ENCODE measurements at places on chromosomes 11 and 22. TPM values are rescaled to one million over a fixed set of nuclear protein-coding genes. Genes with fewer than 3 reads are reported as not detected.

DNA sequence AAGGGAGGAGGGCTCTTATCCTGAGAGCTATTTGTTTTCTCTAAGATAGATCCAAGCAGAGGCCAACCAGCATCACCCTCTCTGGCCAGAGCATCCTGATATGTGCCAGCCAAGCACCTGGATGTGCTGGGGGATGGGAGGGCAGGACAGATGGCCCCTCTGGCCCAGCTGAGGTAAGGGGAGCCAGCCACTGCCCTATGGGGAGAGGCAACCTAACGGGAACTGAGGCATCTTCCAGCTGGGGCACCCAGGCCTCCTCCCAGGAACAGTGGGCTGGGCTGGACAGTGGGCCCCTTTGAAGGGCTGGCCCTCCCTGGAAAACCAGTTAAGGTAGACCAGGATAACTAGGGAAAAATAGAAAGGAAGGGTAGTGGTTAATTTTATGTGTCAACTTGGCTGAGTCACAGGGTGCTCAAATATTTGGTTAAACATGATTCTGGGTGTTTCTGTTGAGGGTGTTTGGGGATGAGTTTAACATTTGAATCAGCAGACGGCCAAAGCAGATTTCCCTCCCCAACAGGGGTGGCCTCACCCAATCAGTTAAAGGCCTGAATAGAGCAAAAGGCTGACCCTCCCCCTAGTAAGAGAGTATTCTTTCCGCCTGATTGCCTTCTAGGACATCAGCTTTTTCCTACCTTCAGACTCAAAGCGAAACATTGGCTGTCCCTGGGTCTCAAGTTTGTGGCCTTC is 595.1 kb downstream of the BUD13 start:
- no peak for DNase-seq

DNA sequence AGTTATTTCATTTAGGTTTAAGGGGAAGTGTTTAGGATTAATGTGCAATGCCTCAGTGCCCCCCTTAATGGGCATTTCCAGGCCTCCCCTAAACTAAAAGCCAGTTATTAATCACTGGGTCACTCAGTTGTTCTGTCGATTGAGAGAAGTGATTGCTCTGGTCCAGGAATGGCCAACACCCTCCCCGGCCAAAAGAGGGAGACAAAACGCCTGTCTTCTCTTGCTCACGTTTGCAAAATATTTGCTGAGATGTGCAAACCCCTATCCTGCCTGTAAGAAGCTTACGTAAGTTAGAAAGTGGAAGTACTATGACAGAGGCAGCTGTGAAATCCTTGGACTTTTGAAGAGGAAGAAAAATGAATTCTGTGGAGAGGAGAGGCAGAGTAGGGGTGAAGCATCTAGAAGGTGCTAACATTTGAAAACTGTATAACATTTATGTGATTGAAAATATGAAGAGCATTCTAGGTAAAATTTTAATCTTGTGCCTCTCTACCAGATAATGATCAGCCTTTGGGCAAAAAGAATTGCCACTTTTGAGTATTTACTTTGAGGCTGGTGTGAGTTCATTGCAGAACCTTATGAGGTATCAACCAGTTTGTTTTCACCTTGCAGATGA is 37.7 kb downstream of the NTM start:
- no peak for DNase-seq

TSPAN32 gene
- 92.6 TPM for total RNA-seq

DNA sequence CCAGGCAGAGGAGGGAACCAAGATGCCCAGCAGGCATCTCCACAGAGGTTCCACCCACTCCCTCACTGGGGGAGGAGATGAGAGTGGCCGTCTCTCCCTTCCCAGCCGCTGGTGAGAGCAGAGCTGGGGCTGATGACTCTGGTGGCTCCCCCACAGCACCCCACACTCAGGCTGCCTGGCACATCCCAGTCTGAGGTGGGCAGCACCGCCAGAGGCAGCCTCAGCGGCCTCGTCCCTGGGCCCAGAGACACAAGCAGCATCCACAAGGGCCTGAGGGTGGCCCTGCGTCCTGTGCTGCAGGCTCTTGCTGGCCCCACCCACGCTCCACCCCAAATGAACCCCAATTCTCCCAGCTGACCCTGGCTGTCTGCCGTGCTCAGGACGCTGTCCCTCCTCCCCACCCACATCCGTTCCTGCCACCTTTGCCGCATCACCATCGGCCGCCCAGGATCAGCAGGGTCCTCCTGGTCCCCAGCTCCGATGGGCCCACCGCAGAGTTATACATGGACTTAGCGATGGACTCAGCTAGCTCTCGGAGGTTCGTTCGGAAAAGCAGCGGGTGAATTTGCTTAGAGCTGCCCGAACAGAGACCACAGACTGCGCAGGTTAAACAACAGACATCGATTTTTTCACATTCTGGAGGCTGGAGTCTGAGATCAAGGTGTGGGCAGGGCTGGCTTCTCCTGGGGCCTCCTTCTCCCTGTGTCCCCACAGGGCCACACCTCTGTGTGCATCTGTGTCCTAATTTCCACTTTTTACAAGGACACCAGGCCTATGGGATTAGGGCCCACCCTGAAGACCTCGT is 20.2 kb upstream of the CTSD start:
- no peak for DNase-seq

DNA sequence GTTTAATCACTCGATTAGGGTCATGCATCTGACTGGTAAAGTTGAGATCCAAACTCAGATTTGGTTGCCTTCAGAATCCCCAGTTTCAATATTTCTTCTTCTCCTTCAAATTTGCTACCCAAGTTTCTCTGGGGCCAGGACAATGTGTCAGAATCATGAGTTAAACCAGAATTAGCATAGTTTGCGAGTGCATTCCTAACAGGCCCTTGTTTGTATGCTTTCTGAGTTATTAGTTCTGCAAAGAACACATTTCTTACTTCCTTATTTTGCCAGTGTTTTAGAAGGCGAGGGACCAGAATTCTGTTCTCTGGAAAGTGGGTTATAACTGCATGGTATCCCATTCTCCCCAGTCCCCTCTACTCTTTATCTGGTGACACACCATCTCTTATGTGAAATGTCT is 112.0 kb downstream of the ARL14EP start:
- DNase-seq, result no peak

RTN4RL2 gene
- total RNA-seq, result 0.27 TPM

- no peak for DNase-seq
Observed at GRCh38 chr22:40258017-40258416, 80.3 kb downstream of the TNRC6B start.

DNA sequence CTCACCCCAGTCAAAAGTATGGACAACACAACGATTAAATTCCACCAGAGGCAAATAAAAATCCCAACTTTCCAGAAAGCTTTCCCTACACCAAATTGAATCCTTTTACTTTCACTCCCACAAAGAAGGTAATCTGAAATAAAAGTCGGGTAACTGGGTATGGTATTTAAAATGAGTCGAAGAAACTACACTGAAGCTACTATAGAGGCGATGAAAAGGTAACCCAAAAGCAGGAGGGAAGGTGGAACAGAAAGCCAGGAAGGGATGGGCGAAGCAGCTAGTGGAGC is 1.1 kb downstream of the PICALM start:
- no peak for DNase-seq

DNA sequence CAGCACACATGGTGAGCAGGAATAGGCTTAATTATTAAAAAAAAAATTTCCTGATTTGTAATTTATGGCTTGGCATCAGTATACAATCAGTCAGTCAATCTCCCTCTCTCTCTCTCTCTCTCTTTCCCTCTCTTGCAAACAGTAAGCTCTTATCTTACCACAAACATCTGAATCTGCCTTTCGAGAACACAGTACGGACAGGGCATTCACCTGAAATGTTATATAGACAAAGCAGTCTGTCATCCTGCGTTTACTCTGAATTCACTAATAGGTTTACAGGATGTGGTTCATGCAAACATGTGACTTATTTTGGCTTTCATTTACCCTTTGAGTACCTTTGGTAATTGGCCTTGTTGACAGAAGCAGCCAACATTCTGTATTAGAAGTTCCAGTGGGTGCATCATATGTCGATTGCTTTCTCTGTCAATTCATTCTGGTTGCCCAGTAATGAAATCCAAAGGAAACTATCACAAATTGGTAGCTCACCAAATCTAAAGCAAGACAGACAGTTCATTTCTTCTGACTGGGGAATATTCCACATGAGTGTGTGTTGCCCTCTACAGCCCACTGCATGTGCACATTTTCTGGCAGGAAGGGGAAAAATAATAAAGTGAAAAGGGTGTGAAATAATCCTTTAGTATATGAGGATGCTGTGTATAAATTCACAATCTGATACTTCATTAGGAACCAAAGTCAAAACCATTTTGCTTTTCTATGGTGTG is 1058.2 kb downstream of the LRRC4C start:
- DNase-seq, result no peak

- no peak for DNase-seq
Observed at GRCh38 chr11:61126256-61126655, 24.0 kb downstream of the CD5 start.

CD3E gene
- total RNA-seq, result 0.54 TPM

GRCh38 chr11:123181767-123182500 is 13.1 kb downstream of the CLMP start:
- DNase-seq, result no peak

DNA sequence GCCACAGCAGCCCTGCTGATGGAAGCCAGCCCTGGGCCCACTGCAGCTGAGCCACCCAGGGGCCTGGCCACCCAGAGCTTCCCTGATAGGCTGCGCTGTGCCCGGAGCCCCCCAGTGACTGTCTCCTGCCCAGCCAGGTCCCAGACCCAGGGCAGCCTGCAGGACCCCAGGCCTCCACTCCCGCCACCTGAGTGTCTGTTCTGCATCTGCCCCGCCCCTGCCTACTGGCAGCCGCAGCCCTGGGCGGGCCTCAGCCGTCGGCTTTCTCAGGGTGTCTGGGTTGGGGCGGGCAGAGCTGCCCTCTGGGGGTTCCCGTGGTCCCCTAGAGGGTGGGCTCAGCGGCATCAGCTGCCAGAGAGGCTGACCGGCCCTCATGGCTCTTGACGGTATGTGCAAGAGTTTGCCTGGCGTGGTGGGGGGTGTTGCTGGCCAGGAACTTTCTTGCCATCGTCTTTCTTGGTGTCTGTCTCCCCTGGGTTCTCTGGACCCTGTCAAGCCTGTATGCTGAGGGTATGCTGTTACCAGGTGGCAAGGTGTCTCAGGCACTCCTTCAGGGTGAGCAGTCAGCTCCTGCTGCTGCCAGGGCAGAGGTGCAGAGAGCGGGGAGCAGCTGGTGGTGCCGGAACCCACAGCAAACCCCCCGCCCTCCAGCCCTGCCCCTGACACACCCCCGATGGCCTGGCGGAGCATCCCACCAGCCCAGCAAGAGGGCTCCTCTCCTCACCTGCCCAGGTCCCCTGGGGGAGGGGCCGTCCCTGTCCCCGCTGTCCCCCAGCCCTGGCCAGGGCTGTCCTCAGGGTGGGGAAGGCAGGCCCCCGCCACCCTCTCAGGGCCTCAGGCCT is 12.2 kb upstream of the PIM3 start:
- no peak for DNase-seq

SHANK2 gene
- total RNA-seq, result 0.27 TPM

THY1 gene
- total RNA-seq, result 2.2 TPM

DNA sequence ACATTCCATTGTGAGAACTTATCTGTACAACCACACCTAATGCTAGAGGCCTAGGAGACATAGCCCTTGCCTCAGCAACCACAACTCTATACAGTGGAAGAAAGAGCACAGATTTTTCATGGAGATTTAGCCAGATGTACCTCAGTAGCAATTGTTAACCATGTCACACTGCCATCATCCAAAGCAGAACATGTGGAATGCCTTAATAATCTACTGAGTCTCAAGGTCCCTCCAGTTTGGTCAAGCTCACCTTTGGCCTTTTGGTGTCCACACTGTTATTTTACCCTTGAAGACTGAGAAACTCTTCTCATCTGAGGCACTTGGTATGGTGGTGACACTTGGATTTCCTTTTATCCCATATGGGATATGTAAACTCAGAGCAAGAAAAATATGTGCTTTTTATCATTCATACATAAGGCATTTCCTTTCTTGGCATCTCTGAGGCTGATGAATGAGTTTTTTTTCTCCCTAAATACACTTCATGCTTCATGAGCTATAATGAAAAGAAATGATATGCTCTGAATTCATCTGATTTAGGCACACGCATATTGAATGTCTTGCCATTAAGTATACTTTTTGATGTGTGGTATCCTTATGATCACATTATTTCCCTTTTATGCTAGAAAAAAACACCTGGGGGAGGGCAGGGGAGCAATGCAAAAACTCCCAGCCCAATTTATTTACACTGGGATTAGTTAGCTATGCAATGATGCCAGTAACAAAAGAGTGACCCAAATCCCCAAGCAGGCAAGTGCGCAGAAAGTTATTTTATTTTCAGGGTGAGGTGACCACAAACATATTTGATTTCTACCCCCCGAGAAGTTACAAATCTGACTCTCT is 63.3 kb upstream of the ME3 start:
- DNase-seq, result no peak

DERL3 gene
- 6.7 TPM for total RNA-seq

DNA sequence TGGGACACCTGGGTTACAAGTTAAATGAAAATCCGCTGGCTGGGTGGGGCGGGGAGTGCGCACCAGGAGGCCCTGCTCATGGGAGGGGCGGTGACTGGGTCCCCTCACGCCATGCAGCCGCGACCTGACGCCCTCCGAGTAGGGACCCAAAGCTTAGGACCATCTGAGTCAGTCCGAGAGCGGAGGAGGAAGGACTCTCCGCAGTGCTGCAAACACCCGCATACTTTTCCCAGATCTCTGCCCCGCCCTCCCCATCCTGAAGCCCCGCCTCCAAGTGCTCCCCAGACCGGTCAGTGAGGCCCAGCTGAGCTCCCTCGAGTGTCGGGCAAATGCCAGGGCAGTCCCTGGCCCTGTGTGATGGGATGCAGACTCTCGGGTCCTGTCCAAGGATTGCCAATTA is 6.6 kb upstream of the FLI1 start:
- no peak for DNase-seq

- no peak for DNase-seq
Observed at GRCh38 chr11:13927481-13927880, 35.0 kb upstream of the SPON1 start.

- no peak for DNase-seq
Observed at GRCh38 chr22:27583856-27584255, 217.7 kb downstream of the MN1 start.

USH1C gene
- not detected for total RNA-seq

SLC22A12 gene
- not detected for total RNA-seq

DNA sequence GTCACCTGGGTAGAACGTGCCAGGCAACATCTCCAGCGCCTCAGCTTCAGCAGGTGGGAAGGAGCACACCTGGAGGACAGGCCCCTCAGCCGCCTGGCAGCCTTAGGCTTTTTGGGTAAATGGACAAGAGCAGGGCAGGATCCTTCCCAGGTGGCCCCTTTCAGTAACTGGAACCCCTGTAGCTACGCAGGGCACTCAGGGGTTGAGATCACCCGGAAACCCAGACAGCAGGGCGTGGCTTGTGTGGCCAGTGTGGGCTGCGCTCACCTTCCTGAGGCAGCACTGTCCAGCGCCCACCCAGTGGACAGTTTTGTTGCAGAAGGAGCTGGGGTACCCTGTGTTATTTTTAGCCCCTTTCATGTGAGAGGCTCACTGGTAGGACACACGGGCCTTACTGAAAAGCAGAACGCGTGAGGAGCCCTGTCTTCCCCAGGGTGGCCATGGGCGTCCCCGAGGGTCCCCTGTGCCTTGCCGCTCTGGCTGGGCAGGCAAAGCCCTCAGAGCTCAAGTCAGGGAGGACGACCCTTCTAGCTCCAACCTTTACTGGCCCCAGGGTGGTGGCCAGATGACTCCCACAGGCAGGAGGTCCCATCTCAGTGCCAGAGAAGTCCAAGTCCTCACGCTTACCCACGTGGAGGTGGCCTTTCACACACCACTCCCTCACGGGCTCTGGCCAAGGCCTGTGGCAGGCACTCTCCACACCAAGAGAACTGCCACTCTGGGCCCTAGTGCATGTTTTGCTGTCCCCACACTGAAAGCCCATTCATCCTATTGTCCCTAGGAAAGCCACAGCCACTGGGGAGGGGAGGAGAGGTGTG is 75.8 kb downstream of the CTTN start:
- no peak for DNase-seq

CREB3L1 gene
- under 0.01 TPM for total RNA-seq

CCDC87 gene
- total RNA-seq, result 0.27 TPM
